ENCODE measurements at places on chromosomes 7 and 10. TPM values are rescaled to one million over a fixed set of nuclear protein-coding genes. Genes with fewer than 3 reads are reported as not detected.

- peak; percentile 69 for DNase-seq
Observed at GRCh38 chr7:148264933-148265557, 325.5 kb upstream of the C7orf33 start.

GRCh38 chr7:47145186-47145725, 436.7 kb downstream of the TNS3 start:
- DNase-seq: no peak

DNA sequence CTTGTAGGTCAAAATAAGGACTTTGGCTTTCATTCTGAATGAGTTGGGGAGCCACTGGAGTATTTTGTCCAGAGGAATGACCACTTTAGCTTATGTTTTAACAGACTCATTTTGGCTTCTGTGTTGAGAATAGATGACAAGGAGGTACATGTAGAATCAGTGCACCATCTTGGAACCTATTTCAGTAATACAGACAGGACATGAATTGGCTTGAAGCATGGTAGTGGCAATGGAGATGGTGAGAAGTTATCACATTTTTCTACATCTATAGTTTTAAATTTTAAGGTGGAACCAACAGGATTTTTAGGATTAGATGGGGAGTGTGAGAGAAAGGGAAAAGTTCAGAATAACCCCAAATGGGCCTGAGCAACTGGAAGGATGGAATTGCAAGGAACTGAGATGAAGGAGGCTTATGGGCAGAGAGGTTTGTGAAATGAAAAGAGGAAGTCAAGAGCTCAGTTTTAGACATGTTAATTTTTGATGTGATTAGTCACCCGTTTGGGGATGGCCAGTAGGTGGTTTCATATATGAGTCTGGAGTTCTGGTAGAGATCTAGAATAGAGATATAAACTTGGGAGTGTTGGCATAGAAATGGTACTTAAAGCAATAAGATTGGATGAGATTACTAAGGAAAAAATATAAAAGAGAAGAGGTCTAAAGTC, 89.2 kb upstream of the JAZF1 start:
- no peak for DNase-seq

DNA sequence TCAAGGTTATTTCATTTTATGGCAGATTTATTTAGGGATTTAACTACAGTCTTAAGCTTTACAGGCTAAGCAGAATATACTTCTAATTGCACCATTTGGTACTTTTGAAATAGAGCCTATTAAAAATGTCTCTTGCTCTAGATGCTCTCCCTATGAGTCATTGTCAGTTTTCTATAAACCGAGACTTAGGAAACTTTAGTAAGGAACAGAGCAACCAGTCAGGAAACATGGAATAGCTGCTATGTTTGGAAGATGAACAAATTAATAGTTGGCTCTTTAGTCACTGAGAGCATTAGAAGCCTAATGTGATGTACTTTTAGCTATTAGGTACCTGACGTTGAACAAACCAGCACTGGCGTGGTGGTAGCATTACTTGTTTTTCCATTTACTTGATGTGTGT, 35.3 kb downstream of the INPP5F start:
- no peak for DNase-seq

Gene PTF1A
- not detected for total RNA-seq

Gene MUC12
- total RNA-seq: 0.58 TPM

Gene BHLHA15
- 6.4 TPM for total RNA-seq

Gene EIF4EBP2
- 24.0 TPM for total RNA-seq

All from stomach (tissue), 19 donors.